ENCODE measurements at places on chromosomes 4 and X.

DNA sequence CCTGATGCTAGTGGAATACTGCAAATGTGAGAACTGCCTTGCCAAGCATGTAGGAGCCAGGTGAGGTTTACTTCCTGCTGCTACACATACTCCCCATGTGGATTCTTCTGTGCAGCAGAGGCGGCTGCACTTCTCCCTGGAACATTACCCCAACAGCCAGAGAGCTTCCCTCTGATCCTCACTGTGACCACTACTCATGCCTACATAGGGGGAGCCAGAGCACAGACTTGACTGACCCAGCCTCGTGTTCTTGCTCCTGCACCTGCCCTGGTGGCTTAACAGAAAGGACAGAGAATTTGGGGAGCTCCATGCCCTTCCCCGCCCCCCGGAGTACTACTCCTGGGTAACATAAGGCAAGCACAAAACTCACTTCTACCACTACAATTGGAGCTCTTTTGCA, 38.4 kb downstream of the UGT2A2 start:
- no peak overlapping the region for H3K27ac ChIP-seq
- no peaks in the 10 kb centered on the region for H3K4me1 ChIP-seq
- no peak overlapping the region for H3K4me3 ChIP-seq
- DNase-seq: no peak
- no peaks in the 10 kb centered on the region for H3K36me3 ChIP-seq

- H3K27me3 ChIP-seq: peaks cover 22% of the 10 kb centered on the region
- peaks cover 9% of the 10 kb centered on the region for H3K4me1 ChIP-seq
- H3K36me3 ChIP-seq: no peaks in the 10 kb centered on the region
- DNase-seq: no peak
- no peak overlapping the region for H3K4me3 ChIP-seq
- no peak overlapping the region for H3K27ac ChIP-seq
Observed at GRCh38 chr4:83335701-83336100, 1.1 kb upstream of the HPSE start.

DNA sequence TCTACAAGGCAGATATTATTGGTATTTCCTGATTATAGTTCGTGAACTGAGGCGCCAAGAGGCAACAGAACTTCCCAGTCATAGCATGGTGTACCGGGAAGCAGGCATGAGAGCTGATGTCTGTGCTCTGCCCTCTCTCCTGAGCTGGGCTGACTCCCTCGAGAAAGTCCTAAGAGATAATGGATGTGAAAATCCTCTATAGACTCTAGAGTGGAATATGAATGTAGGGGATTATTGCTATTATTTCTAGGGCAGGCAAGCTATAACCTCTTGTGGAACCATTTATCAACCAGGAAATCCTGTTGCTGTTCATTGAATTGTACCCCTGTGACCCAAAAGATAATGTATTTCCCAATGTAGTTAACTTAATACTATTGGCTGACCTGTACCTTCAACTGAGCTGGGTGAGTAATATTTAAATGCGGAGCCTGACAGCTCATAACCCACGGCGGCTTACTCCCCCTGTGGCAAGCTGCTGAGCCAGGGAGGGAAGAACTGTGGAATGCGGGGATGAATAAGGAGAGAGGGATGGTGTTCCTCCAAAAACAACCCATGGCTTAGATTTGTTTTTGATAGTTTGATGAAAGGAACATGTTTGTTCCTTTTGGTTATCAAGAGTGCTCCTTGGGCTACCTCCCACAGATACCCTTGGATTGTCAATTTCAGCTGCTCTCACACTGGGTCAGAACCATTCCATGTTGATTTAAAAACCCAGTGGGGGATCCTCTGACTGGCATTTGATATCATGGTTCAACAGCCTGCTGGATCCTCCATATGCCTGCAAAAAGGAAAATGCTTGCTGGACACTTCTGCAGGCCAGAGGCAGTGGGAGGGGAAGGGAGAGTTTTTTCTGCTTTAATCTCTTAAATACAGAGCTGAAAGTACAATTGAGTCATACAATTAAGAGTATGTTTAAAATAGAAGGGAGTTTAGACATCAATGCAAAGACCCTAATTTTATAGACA, 339.0 kb upstream of the BOD1L1 start:
- no peak overlapping the region for H3K4me3 ChIP-seq
- no peak overlapping the region for H3K27ac ChIP-seq

DNA sequence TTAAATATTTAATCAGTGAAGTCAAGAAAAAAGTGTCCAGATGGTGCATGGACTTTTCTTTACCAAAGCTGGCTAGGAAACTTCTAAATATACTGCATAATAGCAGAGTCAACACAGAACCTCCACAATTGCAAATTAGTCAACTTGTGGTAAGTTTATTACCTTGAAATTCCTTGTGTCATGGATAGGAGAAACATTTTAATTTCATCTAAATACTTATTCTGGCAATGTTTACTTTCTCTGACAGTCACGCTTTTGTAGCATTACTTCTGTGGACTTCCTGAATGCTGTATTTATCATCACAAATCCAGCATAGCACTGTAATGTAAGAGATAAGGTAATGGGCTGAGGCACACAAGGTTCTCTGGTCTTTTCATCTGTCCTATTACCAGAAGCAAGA, 2266.1 kb downstream of the PCDH7 start:
- H3K36me3 ChIP-seq: no peaks in the 10 kb centered on the region
- H3K27ac ChIP-seq: no peak overlapping the region
- no peak overlapping the region for H3K4me3 ChIP-seq

DNA sequence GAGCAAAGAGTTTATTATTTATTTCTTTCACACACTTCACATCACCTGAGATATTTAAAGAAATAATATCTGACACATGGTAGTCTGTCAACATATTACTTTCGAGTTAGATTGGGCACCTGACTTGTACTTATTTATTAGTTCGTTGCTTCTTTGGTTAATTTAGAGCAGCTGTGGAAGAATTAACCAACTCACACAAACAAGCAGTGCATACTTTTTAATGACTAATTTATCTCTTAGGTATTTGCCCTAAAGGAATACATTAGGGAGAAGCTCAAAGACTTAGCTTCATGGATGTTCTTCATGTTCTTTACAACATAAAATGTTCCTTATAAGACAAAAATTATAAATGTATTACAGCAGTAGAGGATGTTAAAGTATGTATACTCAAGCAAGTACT, 242.9 kb downstream of the ARHGAP24 start:
- no peaks in the 10 kb centered on the region for H3K27me3 ChIP-seq
- H3K36me3 ChIP-seq: no peaks in the 10 kb centered on the region
- H3K27ac ChIP-seq: no peak overlapping the region
- no peaks in the 10 kb centered on the region for H3K4me1 ChIP-seq
- no peak overlapping the region for H3K4me3 ChIP-seq

- peaks cover 22% of the 10 kb centered on the region for H3K4me1 ChIP-seq
- no peaks in the 10 kb centered on the region for H3K36me3 ChIP-seq
- H3K27me3 ChIP-seq: no peaks in the 10 kb centered on the region
- DNase-seq: no peak
- H3K27ac ChIP-seq: peak overlapping the region; percentile 41
Observed at GRCh38 chr4:25861951-25862410, 807 bp downstream of the SEL1L3 start.

- no peaks in the 10 kb centered on the region for H3K36me3 ChIP-seq
- H3K27me3 ChIP-seq: no peaks in the 10 kb centered on the region
- H3K27ac ChIP-seq: no peak overlapping the region
- no peak for DNase-seq
- H3K4me3 ChIP-seq: no peak overlapping the region
Observed at GRCh38 chr4:97367878-97368277, 775.4 kb downstream of the STPG2 start.

DNA sequence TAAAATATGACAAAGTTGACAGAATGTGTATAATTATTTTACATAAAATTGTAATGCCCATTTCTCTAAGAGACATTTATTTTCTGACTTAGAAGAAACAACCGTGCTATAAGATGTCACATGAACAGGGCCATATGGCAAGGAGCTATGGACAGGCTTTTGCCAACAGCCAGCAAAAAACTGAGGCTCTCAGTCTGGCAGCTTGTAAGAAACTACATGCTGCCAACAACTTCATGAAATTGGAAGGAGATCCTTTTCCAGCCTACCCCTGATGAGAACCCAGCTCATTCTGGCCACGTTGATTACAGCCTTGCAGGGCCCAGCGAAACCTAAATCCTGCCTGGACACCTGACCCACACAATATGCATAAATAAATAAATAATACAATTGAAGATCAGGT, 250.3 kb upstream of the ARSJ start:
- H3K27ac ChIP-seq: no peak overlapping the region
- no peak for DNase-seq
- no peaks in the 10 kb centered on the region for H3K36me3 ChIP-seq
- H3K4me3 ChIP-seq: no peak overlapping the region
- no peaks in the 10 kb centered on the region for H3K4me1 ChIP-seq
- H3K27me3 ChIP-seq: no peaks in the 10 kb centered on the region

- no peaks in the 10 kb centered on the region for H3K36me3 ChIP-seq
- peaks cover 4% of the 10 kb centered on the region for H3K4me1 ChIP-seq
- DNase-seq: no peak
- no peak overlapping the region for H3K4me3 ChIP-seq
- H3K27me3 ChIP-seq: no peaks in the 10 kb centered on the region
Observed at GRCh38 chr4:147760695-147761094, 28.8 kb downstream of the ARHGAP10 start.

Measured in large intestine (tissue), 12 donors.